ENCODE measurements at places on chromosomes 1 and 21.

- DNase-seq: no peak
Observed at GRCh38 chr1:94543893-94544635, 2.5 kb upstream of the F3 start.

GRCh38 chr21:37186983-37187382 is 80.2 kb downstream of the VPS26C start:
- no peak for DNase-seq

GRCh38 chr1:67664048-67664447 is 21.0 kb upstream of the GADD45A start:
- no peak for DNase-seq

DNA sequence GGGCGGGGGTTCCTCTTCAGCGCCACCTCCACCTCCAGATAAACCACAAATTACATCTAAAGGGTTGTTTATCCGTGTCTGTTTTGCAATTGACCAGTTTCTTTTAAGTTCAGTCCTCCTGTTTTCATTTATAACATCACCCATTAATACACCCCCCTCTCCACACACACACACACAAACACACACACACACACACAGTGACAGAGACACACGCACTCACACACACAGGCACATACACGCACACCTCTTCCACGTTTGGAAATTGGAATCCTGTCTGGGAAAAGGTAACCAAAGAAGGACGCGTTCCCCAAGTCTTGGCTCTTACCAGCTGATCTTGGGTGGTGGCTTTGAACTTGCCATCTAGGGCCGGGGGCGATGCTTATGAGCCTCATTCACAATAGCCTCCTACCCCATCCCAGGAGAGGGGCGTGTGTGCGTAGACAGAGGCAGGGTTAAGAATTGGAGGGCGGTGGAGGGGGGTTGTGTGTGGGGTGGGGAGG is 442 bp upstream of the CSMD2 start:
- no peak for DNase-seq

DNA sequence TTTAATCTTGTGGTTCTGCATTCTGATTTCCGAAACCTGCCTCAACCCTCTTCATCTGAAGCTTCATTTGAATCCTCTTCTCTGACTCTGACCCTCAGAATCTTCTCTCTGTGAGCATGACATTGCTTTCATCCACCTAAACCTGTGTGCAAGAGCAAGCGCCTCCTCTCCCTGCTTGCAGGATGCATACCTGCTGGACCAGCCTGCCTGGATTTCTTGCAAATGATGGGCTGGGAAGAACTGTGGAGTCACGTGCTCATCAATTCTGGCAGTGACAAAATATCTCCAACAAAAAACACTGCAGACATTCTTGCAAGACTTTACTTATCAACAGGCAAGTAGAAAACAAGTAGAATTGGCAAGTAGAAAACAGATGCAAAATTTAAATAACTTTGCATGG is 20.8 kb upstream of the SLC35F3 start:
- DNase-seq: no peak

GRCh38 chr1:242870966-242871365 is 346.5 kb upstream of the PLD5 start:
- DNase-seq: no peak

GRCh38 chr1:236748268-236748870 is 46.7 kb upstream of the MTR start:
- no peak for DNase-seq

GRCh38 chr1:198793714-198794113 is 154.9 kb downstream of the PTPRC start:
- no peak for DNase-seq

GRCh38 chr1:162982364-162982763 is 86.8 kb upstream of the RGS4 start:
- DNase-seq: no peak

DNA sequence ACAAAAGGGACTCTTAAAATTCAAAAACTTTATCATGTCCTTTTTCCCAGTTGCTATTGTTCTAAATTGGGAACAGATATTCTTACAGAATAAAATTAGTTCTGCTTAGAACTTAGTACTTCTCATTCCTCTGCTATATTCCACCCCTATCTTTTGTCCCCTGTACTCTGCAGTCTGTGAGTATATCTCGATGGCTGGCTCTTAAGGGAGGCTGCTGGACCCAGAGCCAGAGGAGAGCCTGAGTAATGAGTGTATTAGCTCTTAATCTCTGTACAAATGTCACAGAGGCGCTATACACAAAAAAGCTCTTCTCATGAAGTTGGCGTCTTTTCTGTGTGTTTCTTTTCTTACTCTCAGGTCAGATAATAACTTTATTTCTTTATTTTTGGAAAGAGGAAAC is 423.4 kb downstream of the ZP4 start:
- no peak for DNase-seq

GRCh38 chr1:6523566-6523965 is 30.7 kb downstream of the NOL9 start:
- DNase-seq: peak; percentile 6

GRCh38 chr1:10867138-10867721 is 70.8 kb upstream of the CASZ1 start:
- DNase-seq: peak; percentile 54

DNA sequence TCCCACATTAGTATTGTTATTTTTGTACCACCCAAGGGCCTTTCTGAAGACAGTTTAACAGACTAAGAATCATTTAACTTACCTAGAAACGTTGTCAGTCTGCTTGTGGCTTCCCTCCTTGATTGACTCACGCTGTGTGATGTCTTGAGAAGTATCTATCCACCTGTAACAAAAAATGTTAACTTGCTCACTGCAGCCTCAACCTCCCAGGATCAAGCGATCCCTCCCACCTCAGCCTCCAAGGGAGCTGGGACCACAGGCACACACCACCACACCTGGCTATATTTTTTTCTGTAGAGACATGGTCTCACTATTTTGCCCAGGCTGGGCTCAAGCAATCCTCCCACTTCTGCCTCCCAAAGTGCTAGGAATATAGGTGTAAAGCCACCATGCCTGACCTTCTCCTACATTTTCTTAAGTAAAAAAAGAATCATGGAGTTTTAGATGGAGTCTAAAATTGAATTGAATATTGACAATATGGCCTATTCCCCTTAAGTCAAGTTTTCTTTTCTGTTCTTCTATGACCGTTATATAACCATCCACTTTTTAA is 15.6 kb downstream of the SFPQ start:
- no peak for DNase-seq

GRCh38 chr1:222876182-222876581 is 61.3 kb downstream of the DISP1 start:
- no peak for DNase-seq

DNA sequence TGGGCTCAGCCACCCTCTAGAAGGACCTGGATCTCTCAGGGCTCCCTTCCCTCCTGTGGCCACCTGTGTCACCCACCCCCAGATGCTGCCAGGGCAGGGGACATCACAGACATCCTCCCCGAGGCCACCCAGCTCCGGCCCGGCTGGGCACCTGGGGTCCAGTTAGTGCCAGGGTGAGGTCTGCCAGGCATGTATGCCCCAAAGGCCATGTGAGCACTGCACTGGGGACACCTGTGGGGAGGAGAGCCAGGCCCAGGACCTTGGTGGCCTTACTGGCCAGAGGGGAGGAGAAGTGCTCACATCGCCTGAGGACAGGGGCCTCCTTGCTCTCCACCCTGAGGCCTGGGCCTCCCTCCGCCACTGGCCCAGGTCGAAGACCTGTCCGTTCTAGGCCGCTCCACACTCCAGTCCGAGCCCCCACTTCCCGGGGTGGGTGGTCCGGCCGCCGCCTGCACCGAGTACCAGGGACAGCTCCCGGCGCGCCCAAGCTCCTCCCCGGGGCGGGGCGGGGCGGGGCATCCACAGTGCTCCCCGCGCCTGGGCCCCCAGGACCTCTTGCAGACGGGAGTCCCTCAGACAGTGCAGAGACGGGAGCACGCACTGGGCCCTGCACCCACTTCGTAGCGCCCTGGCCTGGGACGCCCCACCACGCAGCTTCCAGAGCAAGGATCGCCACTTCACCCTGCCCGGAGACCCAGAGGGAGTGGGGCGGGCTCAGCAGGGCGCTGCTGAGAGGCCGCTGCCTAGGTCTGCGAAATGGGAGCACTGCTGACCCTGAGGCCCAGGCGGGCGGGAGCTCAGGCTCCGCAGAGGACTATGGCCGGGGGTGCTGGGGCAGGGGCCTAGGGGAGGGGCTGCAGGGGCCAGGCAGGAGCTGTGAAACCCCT is 34.3 kb upstream of the CCDC27 start:
- no peak for DNase-seq

GRCh38 chr1:225408249-225408648 is 19.6 kb downstream of the LBR start:
- DNase-seq: no peak

DNA sequence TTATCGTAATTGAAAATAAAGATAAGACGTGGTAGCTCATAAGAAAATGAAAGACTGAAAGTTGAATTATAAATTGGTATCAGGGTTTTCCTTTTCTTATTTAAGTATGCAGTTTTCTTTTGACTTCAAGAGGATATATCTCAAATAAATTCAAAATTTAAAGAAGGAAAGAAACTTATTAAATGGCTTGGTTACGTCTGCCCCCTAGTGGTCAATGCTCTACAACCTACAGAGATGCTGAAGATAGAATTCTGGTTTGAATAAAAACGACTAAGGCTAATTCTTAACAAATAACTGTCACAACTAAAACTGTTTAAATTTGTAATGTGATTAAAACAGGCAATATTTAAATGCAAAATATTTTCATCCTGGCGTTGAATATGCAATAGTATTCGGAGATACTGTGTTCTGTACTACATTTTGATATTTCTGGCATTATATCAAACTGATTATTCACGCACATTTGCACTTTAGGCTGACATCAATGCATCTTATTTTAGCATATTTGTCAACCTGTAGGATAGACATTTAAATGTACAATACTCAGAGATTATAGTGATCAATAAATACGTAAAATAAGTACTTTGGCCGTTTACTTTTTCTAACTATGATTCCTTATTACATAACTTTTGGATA is 26.8 kb downstream of the IFI44 start:
- no peak for DNase-seq

DNA sequence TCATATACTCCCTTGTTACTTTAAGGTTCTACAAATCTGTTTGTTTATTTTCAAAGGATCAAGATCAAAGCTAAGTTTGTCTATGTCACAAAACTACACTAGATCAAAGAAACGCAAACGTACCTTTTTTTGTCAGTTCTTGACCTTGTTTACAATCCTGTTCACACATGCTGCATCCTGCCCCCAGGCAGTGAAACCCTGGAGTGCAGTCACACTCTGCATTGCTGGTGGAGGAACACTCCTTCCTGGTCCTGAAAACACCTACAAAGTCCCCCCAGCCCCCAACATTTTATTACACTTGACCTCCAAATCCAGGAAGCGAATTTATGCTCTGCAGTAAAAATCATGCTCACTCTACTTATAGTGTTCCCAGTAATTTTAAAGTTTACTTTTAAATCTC is 2.6 kb downstream of the TNFRSF9 start:
- no peak for DNase-seq

GRCh38 chr1:218299416-218299815 is 14.3 kb downstream of the RRP15 start:
- no peak for DNase-seq

DNA sequence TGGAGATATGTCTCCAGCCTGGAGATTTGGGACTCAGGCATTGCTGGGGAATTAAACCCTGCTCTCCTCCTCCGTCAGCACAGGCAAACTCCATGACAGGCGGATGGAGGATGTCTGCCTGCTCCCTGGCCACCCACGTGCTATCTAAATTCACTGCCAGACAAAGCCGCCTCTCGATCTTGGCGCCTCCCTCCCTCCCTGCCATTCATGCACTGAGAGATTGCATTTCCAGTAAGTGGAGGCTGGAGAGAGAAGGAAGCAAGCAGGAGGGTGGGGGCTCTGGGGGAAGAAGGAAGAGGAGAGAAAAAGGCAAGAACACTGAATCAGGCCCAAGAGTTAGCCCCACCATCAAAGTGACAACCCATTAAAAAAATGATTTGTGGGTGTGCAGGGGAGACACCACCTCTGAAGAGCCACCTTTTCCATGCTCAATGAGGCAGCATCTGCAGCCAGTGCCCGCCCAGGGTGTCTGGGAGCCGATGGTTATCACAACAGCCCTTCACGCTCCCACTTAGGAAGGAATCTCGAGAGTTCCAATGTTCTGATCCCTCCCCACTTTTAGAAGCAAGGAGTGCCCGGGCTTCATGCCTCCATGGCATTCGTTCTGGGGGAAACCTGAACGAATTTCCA is 183.0 kb downstream of the HIVEP3 start:
- no peak for DNase-seq

DNA sequence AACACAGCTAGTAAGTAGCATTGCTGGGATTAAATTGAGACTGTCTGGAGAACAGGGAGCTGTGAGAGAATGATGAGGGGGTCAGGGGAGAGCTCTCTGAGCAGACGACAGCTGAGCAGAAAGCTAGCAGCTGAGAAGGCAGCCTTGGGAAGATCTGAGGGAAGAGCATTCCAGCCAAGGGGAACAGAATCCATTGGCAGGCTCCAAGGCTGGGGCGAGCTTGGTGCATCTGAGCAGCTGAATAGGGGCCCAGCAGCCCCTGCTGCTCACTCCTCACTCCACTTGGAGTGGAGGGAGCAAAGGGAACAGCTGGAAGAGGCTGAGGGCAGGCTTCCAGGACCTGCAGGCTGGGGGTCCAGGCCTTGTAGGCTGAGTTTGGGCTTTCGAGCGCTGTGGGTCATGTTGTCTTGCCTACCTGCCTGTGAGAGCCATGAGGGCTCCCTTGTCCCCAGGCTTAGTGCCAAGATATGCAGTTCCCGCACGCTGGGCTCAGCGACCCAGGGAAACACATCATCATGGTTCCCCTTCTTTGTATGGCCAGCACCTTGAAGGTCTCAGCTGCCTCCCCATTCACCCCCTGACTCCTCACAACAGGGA is 10.5 kb downstream of the ACOT11 start:
- no peak for DNase-seq

DNA sequence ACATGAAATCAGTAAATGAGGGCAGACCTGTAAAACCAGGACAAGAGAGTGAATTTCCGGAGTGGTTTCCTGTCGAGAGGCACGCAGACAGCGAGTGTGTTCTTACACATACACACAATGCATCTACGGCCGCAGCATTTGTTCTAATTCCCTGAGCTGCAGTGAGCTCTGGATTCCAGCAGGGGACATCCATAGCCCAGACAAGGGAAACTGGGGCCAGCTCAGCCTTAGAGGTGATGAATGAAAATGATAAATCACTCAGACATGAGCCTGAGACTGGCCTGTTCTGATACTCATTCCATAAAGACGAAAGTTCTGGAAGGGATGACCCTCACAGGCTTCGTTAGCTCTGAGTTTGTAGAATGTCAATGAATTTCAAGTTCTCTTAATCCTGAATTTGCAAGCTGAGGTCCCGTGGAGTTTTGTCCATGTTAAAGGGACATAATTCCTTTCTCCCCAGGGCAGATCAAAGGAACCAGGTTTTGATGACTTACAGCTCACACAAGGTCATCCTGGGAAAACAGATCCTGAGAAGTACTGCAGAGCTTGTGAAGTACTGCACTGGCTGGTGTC is 207.9 kb upstream of the C1orf87 start:
- peak; percentile 50 for DNase-seq

GRCh38 chr1:220893701-220894024 is 14.4 kb downstream of the HLX start:
- DNase-seq: no peak
